ENCODE measurements at places on chromosomes 5 and 9.

DNA sequence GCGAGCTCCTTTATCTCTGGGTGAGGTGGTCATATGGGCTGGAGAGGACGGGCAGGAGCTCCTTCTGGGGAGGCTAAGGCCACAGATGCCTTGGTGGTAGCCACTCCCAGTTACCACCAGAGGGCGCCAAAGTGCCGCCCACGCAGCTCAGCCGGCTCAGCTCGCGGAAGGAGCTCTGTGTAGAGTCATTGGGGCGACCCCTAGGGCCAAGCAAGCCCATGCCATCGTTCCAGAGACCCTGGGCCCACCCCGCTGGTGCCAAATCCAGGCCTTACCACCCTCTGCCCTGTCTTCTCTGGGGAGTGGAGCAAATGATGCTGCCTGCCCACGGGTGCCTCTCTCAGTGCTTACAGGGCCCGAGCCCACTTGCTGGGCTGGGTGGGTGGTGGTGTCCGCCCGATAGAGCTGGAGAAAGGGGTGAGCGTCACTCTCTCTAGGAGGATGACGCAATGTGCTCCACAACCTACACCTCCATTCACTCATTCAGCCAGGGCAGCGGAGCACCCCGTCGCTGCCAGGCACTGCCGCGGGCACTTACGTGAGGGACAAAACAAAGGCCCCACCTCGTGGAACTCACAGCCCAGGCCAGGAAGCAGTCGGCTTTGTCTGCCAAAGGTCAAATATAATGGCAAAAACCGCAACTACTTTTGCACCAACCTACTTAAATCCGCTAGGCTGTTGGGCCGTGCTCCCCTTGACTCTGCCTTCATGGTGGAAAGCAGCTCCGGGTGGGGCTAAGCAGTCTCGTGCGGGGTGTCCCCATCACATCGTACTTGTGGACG lies 13.8 kb downstream of the TSPAN17 start:
- no peak overlapping the region for H3K27ac ChIP-seq
- H3K36me3 ChIP-seq: no peaks in the 10 kb centered on the region
- H3K4me1 ChIP-seq: no peaks in the 10 kb centered on the region
- peak; percentile 55 for DNase-seq
- H3K4me3 ChIP-seq: no peak overlapping the region
- no peaks in the 10 kb centered on the region for H3K27me3 ChIP-seq

- H3K4me1 ChIP-seq: no peaks in the 10 kb centered on the region
- H3K36me3 ChIP-seq: no peaks in the 10 kb centered on the region
- H3K27ac ChIP-seq: peak overlapping the region; percentile 77
Measured at GRCh38 chr5:53406630-53407316, 73.7 kb upstream of the FST start.

- H3K27me3 ChIP-seq: no peaks in the 10 kb centered on the region
- no peak overlapping the region for H3K27ac ChIP-seq
- H3K4me3 ChIP-seq: no peak overlapping the region
- H3K4me1 ChIP-seq: no peaks in the 10 kb centered on the region
- DNase-seq: no peak
Measured at GRCh38 chr5:65243161-65243560, 238.6 kb downstream of the ADAMTS6 start.

- no peaks in the 10 kb centered on the region for H3K27me3 ChIP-seq
- DNase-seq: no peak
- H3K36me3 ChIP-seq: no peaks in the 10 kb centered on the region
- peaks cover 17% of the 10 kb centered on the region for H3K4me1 ChIP-seq
Measured at GRCh38 chr9:89677702-89678395, 73.0 kb downstream of the GADD45G start.

DNA sequence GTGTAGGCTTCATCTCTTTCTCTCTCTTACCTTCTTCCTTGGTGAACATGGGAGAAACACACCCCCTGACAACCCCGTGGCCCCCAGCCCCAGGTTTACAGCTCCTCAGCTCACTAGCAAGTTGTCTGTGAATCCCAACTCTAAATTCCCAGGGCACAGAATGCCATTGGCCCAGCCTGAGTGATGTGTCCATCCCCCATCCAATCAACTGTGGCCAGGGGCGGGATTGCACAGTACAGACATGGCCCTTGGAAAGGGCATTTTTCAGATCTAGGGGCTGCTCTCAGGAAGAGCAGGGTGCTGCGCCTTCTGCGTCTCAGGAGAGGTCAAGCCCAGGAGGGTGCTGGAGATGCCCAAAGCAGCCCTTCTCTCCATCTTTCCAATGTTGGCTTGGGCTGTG lies 48.2 kb upstream of the ASS1 start:
- DNase-seq: no peak
- H3K27me3 ChIP-seq: no peaks in the 10 kb centered on the region
- peaks cover 10% of the 10 kb centered on the region for H3K4me1 ChIP-seq
- H3K27ac ChIP-seq: no peak overlapping the region
- no peaks in the 10 kb centered on the region for H3K36me3 ChIP-seq

GRCh38 chr5:151550146-151550545 lies 41.0 kb downstream of the FAT2 start:
- no peaks in the 10 kb centered on the region for H3K36me3 ChIP-seq
- H3K27me3 ChIP-seq: no peaks in the 10 kb centered on the region
- no peak overlapping the region for H3K4me3 ChIP-seq
- no peak overlapping the region for H3K27ac ChIP-seq

DNA sequence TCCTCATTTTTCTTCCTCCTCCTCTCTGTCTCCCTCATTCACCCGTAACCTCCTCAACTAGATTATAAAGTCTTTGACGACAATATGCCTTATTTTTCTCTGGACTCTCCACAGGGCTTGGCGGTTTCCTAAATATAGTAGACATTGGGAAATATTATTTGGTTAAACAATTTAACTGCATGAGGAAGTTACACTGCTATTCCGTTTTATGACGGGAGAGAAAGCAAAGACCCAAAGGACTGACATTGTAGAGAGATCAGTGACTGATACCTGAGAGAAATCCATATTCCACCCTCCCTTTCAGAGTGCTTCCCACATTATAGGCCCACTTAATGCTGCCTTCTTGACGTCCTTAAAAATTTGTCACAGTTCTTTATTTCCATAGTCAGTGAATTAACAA lies 51.2 kb downstream of the GDA start:
- no peak for DNase-seq
- no peaks in the 10 kb centered on the region for H3K27me3 ChIP-seq
- no peak overlapping the region for H3K27ac ChIP-seq
- no peaks in the 10 kb centered on the region for H3K4me1 ChIP-seq
- no peak overlapping the region for H3K4me3 ChIP-seq
- H3K36me3 ChIP-seq: no peaks in the 10 kb centered on the region

GRCh38 chr5:158354958-158355357 lies 496.0 kb upstream of the CLINT1 start:
- no peaks in the 10 kb centered on the region for H3K36me3 ChIP-seq
- no peaks in the 10 kb centered on the region for H3K4me1 ChIP-seq
- DNase-seq: no peak
- H3K27me3 ChIP-seq: no peaks in the 10 kb centered on the region

DNA sequence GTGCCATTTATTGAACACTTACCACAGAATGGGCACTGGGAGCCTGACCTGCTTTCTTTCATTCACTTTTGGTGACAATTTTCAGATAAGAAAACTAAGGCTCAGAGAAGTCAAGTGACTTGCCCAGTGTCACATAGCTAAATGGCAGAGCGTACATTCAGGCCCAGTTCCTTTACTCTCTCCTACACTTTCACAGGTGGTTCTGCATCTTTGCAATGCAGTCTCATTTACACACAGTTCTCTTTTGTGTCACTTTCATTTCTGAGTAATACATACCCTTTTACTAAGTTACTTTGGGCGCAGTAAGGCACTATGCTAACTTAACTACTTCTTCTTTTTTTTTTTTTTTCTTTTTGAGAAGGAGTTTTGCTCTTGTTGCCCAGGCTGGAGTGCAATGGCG lies 8.3 kb downstream of the NFIL3 start:
- peaks cover 4% of the 10 kb centered on the region for H3K4me1 ChIP-seq
- H3K36me3 ChIP-seq: no peaks in the 10 kb centered on the region
- H3K27ac ChIP-seq: no peak overlapping the region
- no peaks in the 10 kb centered on the region for H3K27me3 ChIP-seq

GRCh38 chr5:66969484-66969883 lies 227.1 kb downstream of the CD180 start:
- H3K4me3 ChIP-seq: no peak overlapping the region
- H3K27me3 ChIP-seq: no peaks in the 10 kb centered on the region
- H3K36me3 ChIP-seq: no peaks in the 10 kb centered on the region
- no peak overlapping the region for H3K27ac ChIP-seq
- no peak for DNase-seq

- no peak overlapping the region for H3K27ac ChIP-seq
- H3K4me1 ChIP-seq: peaks cover 5% of the 10 kb centered on the region
- H3K36me3 ChIP-seq: peaks cover 17% of the 10 kb centered on the region
Measured at GRCh38 chr9:98150164-98150563, 31.1 kb upstream of the TRIM14 start.

DNA sequence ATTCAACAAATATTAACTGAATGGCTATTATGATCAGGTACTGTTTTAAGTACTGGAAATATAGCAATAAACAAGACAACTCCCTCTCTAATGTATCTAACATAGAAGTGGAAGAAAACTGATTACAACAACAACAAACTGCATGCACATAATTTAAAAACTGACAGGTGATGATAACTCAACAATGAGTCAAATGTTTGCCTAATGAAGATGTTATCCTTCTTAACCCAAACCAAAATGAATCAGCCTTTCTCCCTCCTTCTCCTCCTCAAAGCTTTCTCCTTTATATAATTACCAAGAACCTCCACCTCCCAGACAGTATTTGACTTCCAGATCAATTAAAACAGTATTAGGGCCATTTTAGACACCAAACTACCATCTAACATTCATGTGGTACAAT lies 49.3 kb downstream of the RICTOR start:
- peaks cover 2% of the 10 kb centered on the region for H3K36me3 ChIP-seq
- DNase-seq: no peak
- no peak overlapping the region for H3K4me3 ChIP-seq
- H3K27ac ChIP-seq: no peak overlapping the region
- no peaks in the 10 kb centered on the region for H3K4me1 ChIP-seq

DNA sequence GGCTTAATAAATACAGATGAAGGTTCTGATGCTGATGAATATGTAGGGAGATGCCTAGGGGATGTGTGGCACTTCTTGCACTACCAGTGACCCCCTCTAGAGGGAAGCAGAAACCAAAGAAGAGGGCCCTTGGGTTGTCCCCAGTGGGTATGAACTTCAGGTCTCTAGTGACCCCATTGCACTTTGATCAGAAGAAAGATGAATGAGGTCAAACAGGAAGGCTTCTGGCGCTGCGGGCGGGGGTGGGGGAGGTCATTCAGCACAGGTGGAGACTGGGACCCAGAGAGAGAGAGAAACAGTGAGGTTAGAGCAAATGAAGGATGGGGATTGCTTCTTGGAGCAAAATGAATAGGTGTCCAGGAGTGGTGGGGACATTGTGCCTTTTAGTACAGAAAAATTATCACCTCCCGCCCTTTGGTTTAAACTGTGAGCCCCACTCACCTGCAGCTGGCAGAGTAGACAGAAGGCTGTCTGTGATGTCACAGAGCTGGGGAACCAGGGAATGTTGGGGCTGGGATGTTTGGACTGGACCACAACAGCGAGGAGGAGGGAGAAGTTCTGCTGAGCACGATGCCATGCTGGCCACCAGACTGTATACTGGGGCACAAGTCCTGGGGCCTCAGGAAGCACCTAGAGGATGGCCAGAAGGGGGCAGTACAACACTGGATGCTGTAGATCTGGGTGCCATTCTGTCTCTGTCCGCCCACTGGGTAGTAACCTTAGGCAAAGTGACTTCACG lies at the start of gene TEX48:
TSS of gene TEX48 (minus strand) at position 599 of the 739 bp plus-strand sequence. CDS start 10,469 bp downstream, outside the sequence.
- peaks cover under 1% of the 10 kb centered on the region for H3K36me3 ChIP-seq
- H3K27ac ChIP-seq: no peak within 1 kb of the TSS
- no peaks in the 10 kb centered on the region for H3K27me3 ChIP-seq
- DNase-seq: peak; percentile 81
- peaks cover 5% of the 10 kb centered on the region for H3K4me1 ChIP-seq

- DNase-seq: no peak
- peaks cover 34% of the 10 kb centered on the region for H3K4me1 ChIP-seq
- H3K36me3 ChIP-seq: peaks cover 4% of the 10 kb centered on the region
- no peaks in the 10 kb centered on the region for H3K27me3 ChIP-seq
- no peak overlapping the region for H3K27ac ChIP-seq
Measured at GRCh38 chr5:179336126-179336870, 9.0 kb downstream of the ADAMTS2 start.

DNA sequence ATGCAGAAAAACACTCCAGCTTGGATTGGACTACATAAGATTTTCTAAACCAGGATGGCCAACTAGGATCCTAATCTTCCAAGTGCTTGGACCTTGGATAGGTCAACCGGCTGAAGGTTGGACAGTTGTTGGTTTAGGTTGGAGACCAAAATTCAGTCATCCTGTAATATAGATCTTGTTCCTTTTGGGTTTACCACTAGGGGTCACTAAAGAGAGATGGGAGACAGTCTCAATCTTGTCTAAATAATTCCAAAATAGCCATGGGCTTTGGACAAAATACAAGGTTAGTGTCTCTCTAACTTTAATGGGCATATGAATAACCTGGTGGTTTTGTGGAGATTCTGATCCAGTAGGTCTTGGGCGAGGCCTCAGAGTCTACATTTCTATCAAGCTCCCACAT lies 148.7 kb upstream of the ERCC6L2 start:
- H3K27ac ChIP-seq: no peak overlapping the region
- H3K36me3 ChIP-seq: no peaks in the 10 kb centered on the region
- H3K4me1 ChIP-seq: no peaks in the 10 kb centered on the region
- H3K4me3 ChIP-seq: no peak overlapping the region
- DNase-seq: no peak
- H3K27me3 ChIP-seq: no peaks in the 10 kb centered on the region

DNA sequence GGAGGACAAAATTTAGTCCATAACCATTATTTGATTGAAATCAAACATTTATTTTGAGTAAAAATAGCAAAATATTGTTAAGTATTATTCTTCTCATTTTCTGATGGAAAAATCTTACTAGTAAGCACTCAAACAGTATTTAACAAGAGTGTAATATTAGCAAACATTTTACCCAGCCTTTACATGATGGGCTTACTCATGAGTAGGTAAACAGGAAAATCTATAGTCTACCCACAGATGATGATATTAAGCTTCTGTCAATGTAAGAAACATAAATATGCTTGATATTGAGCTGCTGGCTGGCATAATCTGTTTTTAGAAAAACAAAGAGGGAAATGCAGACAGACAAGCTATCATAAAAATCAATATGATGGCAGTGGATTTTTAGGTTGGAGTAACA lies 418.5 kb upstream of the COX7C start:
- H3K27me3 ChIP-seq: no peaks in the 10 kb centered on the region
- no peaks in the 10 kb centered on the region for H3K36me3 ChIP-seq
- H3K4me3 ChIP-seq: no peak overlapping the region
- DNase-seq: no peak
- no peaks in the 10 kb centered on the region for H3K4me1 ChIP-seq

GRCh38 chr9:15386465-15386864 lies 36.2 kb upstream of the SNAPC3 start:
- no peak overlapping the region for H3K4me3 ChIP-seq
- no peak overlapping the region for H3K27ac ChIP-seq
- H3K36me3 ChIP-seq: no peaks in the 10 kb centered on the region
- H3K4me1 ChIP-seq: no peaks in the 10 kb centered on the region
- DNase-seq: no peak

DNA sequence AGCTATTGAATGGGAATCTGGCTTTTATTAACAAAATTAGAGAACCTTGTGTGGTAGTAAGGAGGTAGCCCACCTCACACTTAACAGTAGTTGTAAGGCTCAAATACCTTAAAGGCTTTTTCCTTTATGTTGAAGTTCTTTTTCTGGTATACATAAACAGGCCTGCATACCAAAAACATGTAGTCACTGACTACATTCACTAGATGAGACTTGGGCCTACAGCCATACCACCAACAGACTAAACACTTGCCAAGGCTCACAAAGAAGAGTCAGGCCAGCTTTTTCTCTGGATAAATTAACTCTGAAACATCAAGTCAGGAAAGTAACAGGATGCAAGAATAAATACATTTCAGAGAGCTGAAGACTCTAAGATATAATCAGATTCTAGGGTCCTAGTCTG lies 78.6 kb upstream of the MPDZ start:
- H3K4me3 ChIP-seq: no peak overlapping the region
- H3K4me1 ChIP-seq: no peaks in the 10 kb centered on the region
- no peaks in the 10 kb centered on the region for H3K36me3 ChIP-seq
- no peaks in the 10 kb centered on the region for H3K27me3 ChIP-seq
